Daoy (cell line): ENCODE measurements at places on chromosomes 16 and 17. TPM values are rescaled to one million over a fixed set of nuclear protein-coding genes. Genes with fewer than 3 reads are reported as not detected.

- DNase-seq = no peak
Observed at GRCh38 chr17:39513309-39513708, 52.0 kb downstream of the CDK12 start.

- DNase-seq = peak; percentile 68
Observed at GRCh38 chr16:17397499-17397891, 73.3 kb downstream of the XYLT1 start.

- DNase-seq = no peak
Observed at GRCh38 chr16:22240023-22240710, 34.1 kb downstream of the EEF2K start.

DNA sequence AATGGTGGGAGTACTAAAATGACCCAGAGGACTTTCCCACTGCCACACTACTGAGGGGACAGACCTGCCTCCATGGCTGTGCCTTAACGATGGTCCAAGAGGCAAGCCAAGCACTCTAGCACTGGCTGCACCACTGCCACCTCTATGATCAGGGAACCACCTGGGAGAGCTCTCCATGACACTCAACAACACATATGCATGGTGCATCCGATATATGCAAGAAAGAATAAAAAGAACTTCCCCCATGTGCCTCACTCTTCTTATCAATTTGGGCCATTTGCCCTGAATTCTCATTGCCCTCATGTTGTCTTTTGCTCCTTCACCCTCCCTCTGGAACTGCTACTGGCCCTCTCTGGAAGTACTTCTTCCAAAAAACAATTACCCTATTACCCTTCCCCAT is 99.5 kb downstream of the HS3ST3A1 start:
- DNase-seq = no peak

DNA sequence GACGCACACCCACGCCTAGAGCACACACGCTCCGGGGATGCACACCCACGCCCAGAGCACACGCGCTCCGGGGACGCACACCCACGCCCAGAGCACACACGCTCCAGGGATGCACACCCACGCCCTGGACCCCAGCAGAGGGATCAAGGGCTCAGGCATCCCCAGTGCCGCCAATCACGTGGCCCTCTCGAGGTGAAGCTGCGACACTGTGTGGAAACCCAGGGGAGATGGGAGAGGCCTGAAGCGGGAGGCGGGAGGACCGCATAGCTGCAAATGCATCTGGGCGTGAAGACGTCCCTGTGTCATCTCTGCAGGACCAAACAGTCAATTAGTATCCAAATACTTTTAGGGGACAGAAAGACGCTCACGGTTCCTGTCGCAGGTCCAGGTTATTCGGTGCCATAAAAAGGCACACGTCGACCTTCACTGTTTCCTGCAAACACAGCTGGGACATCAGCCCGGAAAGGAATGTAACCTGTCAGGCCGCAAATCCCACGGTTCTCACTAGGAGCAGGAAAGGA is 56.4 kb downstream of the TBC1D16 start:
- DNase-seq = no peak

Gene SMURF2
- 80.7 and 84.8 TPM in 2 replicates for total RNA-seq

DNA sequence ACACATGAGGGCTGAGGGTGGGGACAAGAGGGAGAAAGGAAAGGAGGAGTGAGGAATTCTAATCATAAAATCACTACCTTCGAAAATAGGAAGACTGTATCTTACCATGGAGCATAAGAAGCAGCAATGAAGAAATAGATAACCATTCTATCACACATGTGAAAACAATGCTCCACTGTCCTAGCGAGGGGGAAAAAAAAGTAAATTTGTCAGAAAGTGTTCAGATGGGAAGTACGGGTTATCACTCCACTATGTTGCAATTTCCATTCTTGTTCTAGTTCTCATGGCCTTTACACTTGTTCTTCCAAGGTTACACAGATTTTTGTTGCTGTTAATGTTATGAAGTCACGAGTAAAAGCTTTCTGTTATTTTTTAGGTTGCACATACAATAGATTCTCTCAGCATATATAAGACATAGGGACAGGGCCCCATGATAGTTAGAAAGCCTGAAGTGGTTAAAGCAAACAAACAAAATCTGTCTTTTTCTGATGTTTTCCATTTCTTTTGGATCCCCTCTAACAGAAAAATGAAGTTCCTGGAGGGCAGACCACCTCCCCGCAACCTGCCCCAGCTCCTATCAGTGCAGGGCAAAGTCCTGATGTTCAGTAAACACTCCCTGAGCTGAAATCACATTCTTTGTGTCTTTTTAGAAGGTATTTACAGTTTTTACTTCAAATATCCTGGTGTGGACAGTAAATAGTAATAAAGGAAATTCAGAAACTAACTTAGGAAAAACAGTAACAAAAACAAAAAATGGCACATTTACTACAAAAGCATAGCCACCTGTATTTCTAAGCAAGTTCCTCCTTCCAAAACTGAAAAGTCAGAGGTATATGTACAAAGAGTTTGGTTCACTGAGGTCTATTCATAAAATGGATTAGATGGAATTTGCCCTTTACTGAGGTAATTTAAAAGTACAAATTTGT is 13.7 kb downstream of the MMD start:
- no peak for DNase-seq
